Stimulated activated CD4-positive, alpha-beta T cell treated with anti-CD3 and anti-CD28 coated beads, Interleukin-1b, Interleukin-23, amount 100 ng/mL, for 4 hours (primary cell): ENCODE measurements at places on chromosomes 16 and 17.

DNA sequence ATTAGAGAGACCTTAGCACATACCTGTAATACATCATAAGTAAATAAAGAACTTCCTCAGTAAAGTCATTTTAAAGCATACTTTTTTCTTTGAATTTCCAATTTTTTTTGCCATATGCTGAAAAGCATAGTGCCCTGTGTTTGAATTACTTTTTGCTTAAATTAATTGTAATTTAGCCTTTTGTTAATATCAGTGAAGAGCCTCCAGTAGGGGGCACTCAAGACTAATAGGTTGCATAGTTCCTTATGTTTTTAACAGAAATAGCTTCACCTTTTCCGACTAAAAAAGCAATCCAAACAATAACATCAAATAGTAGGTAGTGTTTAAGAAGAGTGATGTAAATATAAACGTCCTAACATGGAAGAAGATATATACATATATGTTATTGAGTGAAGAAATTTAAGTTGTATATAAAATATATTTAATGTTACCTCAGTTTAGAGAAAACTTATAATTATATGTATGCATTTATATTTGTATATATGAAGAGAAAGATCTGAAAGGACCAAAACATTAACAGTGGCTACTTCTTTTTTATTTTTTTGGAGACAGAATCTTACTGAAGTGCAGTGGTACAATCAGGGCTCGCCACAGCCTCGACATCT lies 18.6 kb downstream of the RAD51C start:
- DNase-seq = peak; percentile 26

DNA sequence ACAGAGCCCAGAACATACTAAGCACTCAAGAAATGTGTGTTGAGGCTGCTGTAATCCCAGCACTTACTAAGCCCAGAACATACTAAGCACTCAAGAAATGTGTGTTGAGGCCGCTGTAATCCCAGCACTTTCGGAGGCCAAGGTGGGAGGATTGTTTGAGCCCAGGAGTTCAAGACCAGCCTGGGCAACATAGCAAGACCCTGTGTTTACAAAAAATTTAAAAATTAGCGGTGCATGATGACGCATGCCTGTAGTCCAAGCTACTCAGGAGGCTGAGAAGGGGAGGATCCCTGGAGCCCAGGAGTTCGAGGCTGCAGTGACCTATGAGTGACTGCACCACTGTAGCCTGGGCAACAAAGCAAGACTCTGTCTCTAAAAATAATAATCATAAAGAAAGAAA lies 6.7 kb upstream of the ZDHHC1 start:
- DNase-seq = no peak

GRCh38 chr16:15487336-15488284 lies 53.2 kb downstream of the BMERB1 start:
- no peak for DNase-seq

GRCh38 chr17:29458066-29458465 lies 67.9 kb downstream of the TAOK1 start:
- no peak for DNase-seq
